Stimulated activated CD4-positive, alpha-beta T cell treated with anti-CD3 and anti-CD28 coated beads, Interleukin-2, amount 100 ng/mL, for 48 hours (primary cell): ENCODE measurements at places on chromosomes 12 and 14.

- DNase-seq, result no peak
These were observed 1.8 kb downstream of the EML1 start for GRCh38 chr14:99795046-99795445.

- no peak for DNase-seq
These were observed 106.7 kb downstream of the CRADD start for GRCh38 chr12:93783832-93784231.

DNA sequence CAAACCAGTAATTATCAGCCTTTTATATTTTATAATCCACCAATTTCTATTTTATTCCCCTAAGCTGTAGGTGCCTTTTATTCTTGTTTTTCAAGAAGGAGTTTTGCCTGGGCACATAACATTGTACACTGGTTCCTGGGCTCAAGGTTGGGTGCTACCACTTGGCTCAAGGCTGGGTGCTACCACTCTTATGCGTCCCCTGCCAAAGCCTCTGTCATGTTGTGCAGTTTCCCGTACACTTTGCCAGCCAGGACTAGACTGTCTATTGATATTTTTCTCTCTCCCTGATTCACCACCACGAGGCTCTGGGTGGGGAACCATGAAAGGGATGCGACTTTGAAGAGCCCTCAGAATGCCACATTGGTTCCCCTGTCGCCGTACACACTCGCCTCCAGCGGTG is 52.5 kb upstream of the VASH1 start:
- DNase-seq, result no peak

DNA sequence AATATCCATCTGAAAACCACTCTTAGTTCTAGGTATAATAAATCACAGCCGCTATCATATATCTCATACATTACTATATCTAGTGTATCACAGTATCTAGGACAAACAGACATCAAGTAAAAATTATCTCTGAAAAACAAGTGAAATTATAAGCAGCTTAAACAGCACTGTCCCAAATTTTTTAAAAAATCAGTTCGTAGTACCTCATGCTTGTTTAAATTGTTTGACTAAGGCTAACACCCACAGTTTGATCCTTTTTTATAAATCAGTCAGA is 33.9 kb downstream of the CDK17 start:
- no peak for DNase-seq

DNA sequence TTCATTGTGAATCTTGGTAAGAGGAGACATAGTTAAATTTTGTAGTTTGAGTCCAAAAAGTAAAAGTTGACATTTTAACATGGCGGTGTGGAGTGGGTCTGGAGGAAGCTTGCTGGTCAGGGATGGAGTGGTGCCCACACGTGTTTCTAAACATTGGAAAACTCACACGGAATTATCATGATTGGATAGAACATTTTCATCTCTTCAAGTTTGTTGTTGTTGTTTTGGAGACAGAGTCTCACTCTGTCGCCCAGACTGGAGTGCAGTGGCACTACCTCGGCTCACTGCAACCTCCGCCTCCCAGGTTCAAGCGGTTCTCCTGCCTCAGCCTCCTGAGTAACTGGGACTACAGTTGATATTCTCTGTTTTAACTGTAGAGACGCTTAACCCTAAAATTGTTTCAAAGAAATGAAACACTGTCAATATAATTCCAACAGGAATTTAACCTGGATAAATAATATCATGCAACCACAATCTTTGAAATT is 502 bp upstream of the MBIP start:
- DNase-seq, result no peak

- DNase-seq, result no peak
These were observed 1822.0 kb upstream of the SEL1L start for GRCh38 chr14:83355609-83356008.

GRCh38 chr14:100155756-100156616 is 3.5 kb downstream of the DEGS2 start:
- DNase-seq, result no peak

- no peak for DNase-seq
These were observed 6.2 kb downstream of the TNFAIP2 start for GRCh38 chr14:103129301-103130016.

GRCh38 chr14:96117101-96117897 is 78.1 kb downstream of the C14orf132 start:
- no peak for DNase-seq

DNA sequence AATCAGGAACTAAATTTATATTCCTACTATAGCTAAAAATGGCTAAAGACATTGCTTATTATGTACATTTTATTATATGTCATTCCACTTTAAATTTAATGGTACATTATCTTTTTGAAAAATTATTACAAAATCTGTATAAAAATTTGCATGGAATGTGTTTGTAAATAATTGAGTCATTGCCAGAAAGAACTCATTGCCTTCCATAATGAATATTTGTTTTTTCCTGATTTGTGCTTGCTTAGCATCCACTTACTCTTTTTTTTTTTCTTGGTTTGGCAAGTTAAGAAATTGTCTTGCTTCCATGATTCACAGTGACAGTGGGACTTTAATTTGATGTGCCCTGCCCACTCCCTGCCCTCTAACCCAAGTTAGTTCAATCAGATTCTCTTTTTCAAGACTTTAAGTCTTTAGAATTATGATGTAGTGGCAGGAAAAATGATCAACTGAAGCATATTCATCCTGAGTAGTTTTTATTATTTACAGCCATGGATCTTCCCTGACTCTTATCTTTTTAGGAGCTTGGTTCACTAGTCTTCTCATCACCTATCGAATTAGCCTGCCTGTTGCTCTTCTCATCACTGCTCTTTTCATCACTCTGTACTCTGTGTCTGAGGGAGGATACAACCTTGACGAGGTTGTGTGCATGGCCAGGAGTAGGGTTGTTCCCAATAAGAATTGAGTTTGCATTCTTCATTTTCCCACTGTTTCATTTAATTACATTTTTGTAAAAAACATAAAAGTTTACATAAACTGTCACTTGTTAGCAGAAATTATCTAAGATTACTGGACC is 442.0 kb downstream of the BTG1 start:
- no peak for DNase-seq
